Forelimb muscle (tissue), 1 donor: ENCODE measurements at places on chromosomes 13 and 19. TPM values are rescaled to one million over a fixed set of nuclear protein-coding genes. Genes with fewer than 3 reads are reported as not detected.

Gene FPR2
- 0.19 TPM for polyA plus RNA-seq

Gene SLC15A1
- not detected for polyA plus RNA-seq

Gene FFAR2
- polyA plus RNA-seq, result 0.09 TPM

Gene PET100
- polyA plus RNA-seq, result 61.0 TPM

Gene GDF15
- 0.30 TPM for polyA plus RNA-seq

Gene MEGF8
- polyA plus RNA-seq, result 30.3 TPM

Gene EBPL
- 19.8 TPM for polyA plus RNA-seq

Gene PRR36
- polyA plus RNA-seq, result 0.27 TPM

Gene FFAR3
- polyA plus RNA-seq, result 0.08 TPM

Gene PRSS57
- 0.44 TPM for polyA plus RNA-seq

Gene SOX1
- 0.05 TPM for polyA plus RNA-seq

Gene ATP4A
- polyA plus RNA-seq, result not detected

Gene RAB3D
- polyA plus RNA-seq, result 5.2 TPM

Gene ZIK1
- 4.8 TPM for polyA plus RNA-seq

Gene WTIP
- 18.7 TPM for polyA plus RNA-seq
